ENCODE measurements at places on chromosomes 2 and 18.

DNA sequence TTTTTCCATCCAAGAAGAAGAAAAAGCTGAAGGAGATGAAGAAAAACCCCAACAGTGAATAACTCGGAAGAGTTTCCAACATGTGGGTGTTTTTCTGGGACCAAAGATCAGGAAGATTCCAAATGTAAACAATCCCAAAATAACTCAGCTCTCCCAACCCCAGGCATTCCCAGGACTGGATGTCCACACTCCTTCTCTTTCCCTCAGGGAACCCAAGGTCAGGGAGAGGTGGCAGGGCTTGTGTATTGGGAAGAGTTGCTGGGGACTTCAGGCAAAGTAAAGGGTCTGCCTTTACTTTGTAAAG is 268.0 kb downstream of the DYSF start:
- DNase-seq, result no peak

- no peak for DNase-seq
These were observed 7.6 kb downstream of the CYBRD1 start for GRCh38 chr2:171529914-171530313.

GRCh38 chr2:127413782-127414637 is 4.2 kb upstream of the PROC start:
- no peak for DNase-seq

GRCh38 chr2:195470622-195471021 is 186.4 kb upstream of the SLC39A10 start:
- DNase-seq, result no peak

DNA sequence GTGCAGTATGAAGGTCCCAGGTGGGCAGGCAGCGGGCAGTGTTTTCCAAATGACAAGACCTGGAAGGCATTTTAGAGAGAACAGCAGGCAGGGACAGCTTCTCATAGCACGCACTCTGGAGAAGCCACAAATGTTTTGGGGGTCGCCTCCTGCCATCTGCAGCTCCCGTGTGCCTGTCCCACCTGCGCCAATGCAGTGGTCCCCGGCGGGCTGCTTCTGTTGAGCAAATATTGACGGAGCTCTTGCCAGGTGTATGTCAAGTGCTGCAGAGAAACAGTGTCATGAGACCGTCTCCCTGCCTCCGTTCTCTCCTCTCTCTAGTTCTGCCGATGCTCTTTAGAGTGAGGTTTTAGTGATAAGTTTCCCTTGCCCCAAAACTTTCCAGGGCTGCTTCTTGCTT is 174.8 kb downstream of the LDLRAD4 start:
- DNase-seq, result no peak

GRCh38 chr2:14492920-14493503 is 139.5 kb upstream of the LRATD1 start:
- no peak for DNase-seq

DNA sequence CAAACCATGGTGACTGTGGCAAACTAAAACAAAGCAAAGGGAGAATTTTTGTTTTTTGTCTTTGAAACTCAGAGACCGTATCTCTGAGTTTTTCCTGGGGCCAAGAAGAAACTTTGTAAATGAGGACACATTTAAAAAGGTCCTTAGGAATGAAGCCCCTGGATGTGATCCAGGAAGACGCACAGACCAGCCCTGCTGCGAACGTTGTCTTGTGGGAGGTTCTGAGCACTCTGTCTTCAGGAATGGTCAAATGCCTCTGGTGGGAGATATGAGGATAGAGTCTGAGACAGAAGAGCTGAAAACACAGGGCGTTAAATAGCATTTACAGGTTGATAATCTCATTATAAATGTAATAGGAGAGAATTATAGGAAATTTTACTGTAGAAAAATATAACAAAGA is 893.5 kb upstream of the KLHL29 start:
- DNase-seq, result no peak

GRCh38 chr18:43485545-43485963 is 208.3 kb upstream of the SYT4 start:
- DNase-seq, result no peak

DNA sequence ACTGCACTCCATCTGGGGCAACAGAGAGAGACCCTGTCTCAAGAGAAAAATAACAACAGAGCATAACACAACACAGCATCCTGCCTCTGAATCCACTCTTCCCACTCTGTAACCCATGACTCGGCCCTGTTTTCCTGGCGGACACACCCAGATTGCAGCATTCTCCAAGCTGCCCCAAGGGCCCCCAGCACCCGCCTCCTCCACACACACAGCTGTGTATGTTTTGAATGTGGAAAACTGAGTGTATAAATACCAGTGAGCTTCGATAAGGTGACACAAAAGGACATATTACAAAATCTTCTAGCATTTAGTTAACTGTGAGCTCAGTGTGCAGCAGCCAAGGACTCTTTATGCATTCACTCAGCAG is 13.0 kb downstream of the IMPA2 start:
- no peak for DNase-seq

- DNase-seq, result no peak
These were observed 105.6 kb downstream of the PRPF40A start for GRCh38 chr2:152611458-152612231.

DNA sequence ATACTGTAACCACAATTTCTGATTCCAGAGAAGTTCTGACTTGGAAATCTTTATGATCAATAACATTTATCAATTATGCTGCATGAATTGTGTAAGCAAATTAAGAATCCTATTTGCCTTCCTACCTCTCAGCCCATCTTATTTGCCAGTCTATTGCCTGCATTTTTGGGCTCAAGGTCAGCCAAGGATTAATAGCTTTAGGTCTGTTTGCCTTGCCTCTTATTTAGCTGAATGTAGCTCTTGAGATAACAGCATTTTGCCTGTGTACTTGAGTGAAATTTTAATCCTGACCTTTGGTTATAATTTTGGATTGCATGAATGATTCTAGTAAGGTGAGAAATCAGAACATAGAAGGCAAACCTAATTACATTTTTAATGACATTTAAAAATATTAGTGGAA is 51.2 kb downstream of the MYO3B start:
- DNase-seq, result no peak

DNA sequence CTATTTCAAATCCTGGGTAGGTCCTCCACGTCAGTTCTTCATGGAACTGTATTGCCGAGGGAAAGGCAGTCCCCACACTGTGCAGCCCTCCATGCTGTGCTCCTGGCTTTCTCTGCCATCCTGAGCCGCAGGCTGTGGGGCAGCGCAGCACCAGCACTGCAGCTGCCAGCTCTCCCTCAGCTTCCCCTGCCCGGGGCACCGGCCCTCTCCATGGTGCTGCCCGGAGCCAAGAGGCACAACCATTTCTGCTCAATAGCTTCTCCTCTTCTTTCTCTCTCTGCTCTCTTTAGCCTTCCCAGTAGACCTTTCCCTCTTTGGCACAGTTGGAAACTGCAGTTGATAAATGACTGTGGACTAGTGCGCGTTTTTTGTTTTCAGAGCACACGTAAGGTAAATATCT is 12.1 kb downstream of the ANKRD23 start:
- DNase-seq, result no peak

DNA sequence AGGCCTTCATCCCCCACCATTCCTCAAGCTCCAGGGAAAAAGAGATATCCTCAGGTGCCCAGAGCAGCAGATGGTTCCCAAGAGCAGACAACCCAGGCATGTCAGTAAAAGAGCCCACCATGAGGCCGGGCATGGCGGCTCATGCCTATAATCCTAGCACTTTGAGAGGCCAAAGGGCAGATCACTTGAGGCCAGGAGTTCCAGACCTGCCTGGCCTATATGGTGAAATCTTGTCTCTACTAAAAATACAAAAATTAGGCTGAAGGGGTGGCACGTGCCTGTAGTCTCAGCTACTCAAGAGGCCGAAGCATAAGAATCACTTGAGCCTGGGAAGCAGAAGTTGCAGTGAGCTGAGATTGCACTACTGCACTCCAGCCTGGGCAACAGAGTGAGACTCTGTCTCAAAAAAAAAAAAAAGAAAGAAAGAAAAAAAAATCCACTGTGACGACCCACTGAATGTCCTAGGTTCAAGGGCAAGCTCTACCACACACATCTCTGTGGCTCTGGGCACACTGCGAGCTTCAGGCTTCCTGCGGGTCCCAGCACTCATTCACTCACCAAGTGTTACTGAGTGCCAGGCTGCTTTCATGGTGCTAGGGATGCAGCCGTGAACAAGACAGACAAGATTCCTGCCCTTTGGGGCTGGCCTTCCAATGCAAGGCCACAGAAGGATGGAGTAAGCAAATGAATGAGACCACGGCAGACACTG is 6.5 kb upstream of the DUSP2 start:
- no peak for DNase-seq

DNA sequence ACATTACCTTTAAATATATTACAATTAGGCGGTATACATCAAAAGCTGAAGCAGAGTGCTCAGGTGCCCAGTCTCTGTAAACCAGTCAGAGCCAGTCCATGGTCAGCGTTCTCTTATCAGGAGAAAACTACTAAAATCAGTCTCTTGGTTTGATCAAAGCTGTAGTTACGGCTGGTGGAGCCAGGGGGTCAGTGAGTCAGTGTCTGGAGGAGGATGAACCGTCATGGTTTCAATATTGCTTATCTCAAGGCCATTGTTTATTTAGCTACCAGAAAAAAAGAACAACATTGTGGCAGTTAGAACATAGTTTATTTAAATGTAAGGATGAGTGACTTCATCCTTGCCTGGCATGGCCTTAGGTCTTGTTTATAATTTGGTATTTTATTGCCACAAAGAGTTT is 71.3 kb upstream of the NYAP2 start:
- DNase-seq, result no peak

DNA sequence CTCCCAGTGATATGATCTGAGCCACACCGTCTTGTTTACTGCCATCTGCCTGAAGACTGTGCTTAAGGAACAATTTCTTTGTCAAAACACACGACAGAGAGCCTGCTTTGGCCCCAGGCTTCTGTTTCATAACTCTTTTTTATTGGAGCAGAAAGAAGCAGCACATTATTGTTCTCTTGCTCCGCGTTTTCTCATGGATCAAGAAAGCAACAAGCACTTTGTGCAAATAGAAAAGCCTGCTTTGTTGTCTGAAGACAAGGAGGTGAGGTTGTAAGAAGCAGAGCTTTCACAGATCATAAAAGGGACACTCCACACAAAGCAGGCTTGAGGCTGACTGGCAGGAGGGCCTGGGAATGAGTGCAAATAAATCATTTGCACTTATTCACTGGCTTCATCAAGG is 118.3 kb upstream of the FAM136A start:
- no peak for DNase-seq

GRCh38 chr2:101679037-101679726 is 18.3 kb upstream of the MAP4K4 start:
- DNase-seq, result no peak

- DNase-seq, result no peak
These were observed 59.8 kb downstream of the GYPC start for GRCh38 chr2:126715576-126716406.

DNA sequence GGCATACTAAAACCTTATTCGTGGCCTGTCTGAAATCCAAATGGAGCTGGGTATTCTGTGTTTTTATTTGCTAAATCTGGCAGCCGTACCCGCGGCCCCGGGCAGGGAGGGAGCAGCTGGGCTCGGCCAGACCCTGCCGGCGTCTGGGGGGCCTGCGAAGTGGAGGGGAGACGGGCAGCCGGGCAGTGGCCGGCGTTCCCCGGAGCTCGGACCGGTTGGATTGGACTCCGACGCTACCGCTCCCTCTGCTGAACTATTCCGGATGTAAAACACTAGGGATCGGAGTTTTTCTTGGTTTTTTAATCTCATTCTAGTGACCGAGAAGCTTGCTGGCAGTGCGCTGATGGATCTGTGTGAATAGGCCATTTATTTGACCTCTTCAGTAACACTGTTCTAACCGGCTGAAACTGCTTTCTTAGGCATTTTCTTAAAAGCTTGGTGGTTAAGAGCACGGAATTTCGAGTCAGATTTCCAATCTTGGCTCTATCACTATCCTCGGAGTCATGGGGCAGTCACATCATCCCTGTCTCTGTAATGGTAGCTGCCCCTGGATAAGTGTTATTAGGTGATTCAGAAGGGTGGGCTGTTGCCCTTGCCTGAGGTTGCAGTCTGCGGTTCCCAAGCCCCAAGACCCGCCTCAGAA is 694 bp downstream of the UNC50 start:
- no peak for DNase-seq

DNA sequence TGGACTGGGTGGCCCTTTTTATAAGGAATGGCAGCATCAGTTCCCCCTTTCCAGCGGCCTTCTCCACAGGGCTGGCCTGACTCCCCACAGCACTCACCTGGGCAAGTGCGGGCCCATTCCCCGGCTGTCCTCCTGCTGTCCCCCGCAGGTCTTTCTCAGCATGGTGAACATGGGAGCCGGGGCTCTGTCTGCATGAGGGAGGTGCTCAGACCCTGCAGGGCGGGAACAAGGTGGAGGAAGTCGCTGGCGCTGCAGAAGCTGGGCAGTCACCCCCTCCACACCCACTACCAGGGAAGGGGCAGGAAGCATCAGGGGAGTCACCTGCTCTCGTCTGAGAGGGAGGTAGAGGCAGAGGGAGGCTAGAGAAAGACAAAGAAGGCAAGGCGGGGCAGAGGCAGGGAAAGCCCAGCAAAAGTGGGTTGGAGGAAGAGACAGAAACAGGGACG is 12.2 kb downstream of the HES6 start:
- no peak for DNase-seq

DNA sequence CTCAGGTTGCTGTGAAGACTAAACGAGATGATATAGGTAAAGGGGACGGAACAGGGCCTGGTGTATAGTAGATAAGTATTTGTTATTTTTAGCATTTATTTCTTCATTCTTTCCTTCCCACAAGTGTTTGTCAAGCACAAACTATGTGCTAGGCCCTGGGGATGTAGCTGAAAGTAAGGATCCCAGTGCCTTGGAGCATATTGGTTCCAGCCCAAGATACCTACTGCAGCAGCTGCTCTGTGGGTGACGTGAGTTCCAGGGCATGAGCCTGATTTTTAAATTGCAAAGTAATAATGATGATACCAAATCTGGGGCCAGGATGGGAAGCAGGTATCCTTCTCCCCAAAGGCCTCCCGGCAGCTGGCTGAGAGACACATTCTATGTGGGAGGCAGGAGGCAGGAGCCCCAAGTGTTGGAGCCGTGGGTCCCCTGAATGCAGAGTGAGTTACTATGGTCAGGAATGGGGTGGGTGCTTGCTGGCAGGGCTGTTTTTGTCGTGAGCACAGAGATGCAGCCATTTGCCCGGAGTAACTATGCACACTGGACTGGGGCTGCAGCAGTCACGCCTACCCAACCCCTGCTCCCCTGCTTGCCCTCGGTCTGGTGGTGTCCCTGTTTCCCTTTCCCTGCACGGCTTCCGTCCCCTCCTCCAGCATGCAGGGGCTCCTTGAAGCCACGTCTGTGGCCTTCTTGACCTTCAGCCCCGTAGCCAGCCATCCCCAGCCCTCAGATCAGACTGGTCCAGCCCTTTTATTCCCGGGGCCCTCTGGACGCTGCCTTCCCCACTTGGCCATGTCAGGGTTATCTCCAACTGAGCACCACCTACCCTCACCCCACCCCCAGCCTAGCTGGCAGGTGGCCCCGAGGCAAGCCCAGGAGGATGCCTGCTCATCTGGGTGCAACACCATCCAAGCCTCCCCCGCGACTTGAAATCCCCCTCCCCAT is 52.4 kb downstream of the INHBB start:
- DNase-seq, result no peak

Data from stimulated activated CD4-positive, alpha-beta T cell treated with anti-CD3 and anti-CD28 coated beads, Interleukin-1b, Interleukin-23, amount 100 ng/mL, for 1 hour (primary cell).